ENCODE measurements at places on chromosomes 3 and 15. TPM values are rescaled to one million over a fixed set of nuclear protein-coding genes. Genes with fewer than 3 reads are reported as not detected.

GRCh38 chr15:68939501-68939900, 9.2 kb downstream of the SPESP1 start:
- no peak for DNase-seq

- DNase-seq: no peak
These were observed 165.4 kb downstream of the SSR3 start for GRCh38 chr3:156389449-156389950.

DNA sequence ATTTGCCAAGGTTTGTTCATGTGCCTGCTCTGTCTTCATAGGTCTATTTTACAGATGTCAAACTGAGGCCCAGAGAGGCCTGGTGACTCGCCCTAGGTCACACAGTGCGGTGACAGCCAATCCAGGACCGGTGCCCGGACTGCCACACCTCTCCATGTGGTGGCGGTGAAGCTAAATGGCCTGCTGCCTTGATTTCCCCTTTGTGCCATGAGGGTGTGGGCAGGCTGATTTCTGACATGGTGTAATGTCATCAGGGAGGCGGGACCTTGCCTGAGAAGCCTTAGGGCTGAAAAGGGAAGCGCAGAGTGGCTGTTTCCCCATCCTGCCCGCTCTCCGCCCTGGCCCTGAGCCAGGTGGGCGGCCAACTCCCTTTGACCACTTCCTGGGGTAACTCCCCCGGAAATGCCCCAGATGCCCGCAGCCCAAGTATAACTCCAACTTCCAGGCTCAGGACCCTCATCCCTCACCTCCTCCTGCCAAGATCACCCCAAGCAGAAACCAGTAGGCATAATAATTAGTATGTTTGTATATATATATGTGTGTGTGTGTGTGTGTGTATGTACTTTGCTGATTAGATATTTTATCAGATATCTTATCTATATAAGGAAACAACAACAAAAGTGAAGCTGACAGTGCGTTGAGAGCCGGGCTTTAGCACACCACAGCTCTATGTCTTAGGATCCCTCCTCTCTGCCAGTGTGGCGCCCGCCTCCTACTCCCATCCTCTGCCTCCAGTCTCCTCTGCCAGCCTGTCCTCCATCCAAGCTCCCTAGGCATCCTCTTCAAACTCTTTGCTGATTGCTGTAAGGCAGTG, 63.9 kb downstream of the IQSEC1 start:
- no peak for DNase-seq

- DNase-seq: no peak
These were observed 21.7 kb upstream of the ABHD10 start for GRCh38 chr3:111956995-111957734.

DNA sequence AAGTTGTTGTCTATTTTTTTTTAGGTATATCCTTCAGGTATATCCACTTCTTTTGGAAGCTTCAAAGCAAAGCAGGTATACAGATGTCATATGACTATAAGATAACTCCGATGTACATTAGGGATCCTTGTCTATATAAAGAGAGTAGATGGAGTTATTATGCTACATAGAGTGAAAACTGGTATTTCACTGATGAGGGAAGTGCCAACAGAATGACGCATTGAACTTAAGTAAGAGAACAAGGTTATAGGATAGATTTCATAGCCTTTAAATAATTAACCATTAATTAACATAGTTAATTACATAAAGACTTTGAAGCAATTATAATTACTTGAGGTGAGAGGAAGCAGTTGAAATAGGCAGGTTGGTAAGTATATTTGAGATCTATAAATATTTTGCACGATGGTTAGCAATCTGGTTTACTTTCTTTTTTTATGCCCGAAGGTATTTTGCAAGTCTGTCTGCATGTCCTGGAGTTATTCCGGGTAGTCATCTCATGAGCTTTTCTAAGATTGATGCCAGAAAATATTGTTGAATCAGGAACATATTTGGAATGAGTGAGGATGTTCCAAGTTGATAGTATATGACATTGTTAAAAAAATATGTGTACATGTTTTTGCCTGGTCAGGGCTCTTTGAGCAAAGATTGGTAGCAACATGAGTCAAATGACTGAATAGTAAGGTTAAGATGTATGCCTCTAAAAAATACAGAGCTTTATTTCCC, 299.5 kb upstream of the KCNMB2 start:
- DNase-seq: no peak

- DNase-seq: no peak
These were observed 37.0 kb downstream of the ETFA start for GRCh38 chr15:76274226-76274625.

DNA sequence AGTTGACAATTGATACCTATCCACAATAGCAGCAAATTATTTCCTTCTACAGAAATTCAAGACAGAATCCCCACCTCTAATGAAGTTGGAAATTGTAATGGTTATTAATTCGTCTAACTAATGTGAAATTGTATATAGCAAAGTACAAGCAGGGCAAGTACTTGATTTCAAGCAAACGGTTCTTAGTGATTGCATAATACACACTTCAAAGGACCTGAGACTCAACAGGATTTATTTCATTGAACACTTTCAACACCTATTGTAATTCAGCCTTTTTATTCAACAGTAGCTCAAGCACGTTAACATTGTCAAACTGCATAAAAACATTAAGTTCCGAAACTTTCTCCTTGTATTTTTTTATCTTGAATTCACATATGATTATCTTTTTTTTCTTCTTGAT, 40.2 kb upstream of the AGTR1 start:
- no peak for DNase-seq

DNA sequence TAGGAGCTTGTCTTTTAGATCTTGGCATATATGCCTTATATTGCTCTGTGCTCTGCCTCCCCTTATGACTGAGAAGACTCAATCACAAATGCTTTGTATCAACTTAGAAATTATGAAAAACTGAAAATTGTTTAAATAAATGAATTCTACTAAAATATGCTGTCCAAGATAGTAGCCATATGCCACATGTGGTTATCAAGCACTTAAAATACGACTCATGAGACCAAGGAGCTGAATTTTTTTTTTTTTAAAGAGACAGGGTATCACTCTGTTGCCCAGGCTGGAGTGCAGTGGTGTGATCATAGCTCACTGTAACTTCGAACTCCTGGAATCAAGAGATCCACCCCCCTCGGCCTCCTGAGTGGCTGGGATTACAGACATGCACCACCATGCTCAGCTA, 118.3 kb downstream of the RFTN1 start:
- no peak for DNase-seq

DNA sequence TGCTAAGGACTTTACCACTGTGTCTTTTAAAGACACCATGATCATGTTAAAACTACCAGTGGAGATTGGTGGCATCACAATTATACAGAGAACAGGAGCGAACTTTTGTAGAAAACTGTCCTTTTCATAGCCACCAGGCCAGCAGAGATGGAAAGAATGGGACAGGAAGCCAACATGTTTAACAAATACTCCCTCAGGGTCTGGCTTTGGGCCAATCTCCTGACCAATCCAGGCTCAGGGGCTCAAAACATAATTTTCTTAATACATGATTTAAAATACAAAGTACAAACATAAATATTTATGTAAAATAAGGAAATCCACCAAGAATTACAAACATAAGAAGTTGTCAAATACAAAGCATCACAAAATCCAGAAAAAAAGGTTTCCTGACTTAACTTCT, 266.0 kb downstream of the VPS13C start:
- no peak for DNase-seq

- DNase-seq: no peak
These were observed 14.6 kb downstream of the NUDT16 start for GRCh38 chr3:131396170-131396569.

- no peak for DNase-seq
These were observed 27.3 kb downstream of the STARD5 start for GRCh38 chr15:81296673-81297072.

The PLSCR5 gene
- not detected for total RNA-seq

The LAMB2 gene
- total RNA-seq: 363 TPM

The PLA2G4D gene
- not detected for total RNA-seq

The MCF2L2 gene
- 0.84 TPM for total RNA-seq
